ENCODE measurements at places on chromosomes 2 and 18.

GRCh38 chr2:215900203-215900611 is 113.1 kb downstream of the MREG start:
- no peak for DNase-seq

DNA sequence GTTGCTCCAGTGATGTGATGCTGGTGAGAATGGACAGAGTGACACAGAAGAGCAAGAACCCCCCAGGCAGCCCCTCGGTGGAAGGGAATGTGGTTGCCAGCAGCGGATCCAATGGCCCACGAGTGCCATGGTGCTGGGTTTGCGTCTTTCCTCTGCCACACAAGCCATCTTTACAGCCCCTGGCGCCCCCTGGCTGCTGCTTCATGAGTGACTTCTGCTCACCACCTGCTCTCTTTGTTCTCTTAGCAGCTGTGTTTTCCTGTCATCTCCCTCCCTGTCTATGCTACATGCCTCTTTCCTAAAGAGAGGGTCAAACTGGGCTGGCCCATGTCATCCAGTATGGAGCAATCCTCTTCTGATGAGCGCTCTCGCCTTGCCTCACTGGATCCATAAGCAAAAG is 300.0 kb upstream of the SMIM21 start:
- DNase-seq, result peak; percentile 20

GRCh38 chr2:229392196-229392595 is 121.1 kb upstream of the PID1 start:
- DNase-seq, result no peak

GRCh38 chr18:11955239-11956029 is 25.9 kb upstream of the IMPA2 start:
- peak; percentile 28 for DNase-seq

GRCh38 chr18:23499291-23499781 is 4.0 kb upstream of the RMC1 start:
- DNase-seq, result no peak

GRCh38 chr2:5690718-5691220 is 1.4 kb upstream of the SOX11 start:
- DNase-seq, result no peak

DNA sequence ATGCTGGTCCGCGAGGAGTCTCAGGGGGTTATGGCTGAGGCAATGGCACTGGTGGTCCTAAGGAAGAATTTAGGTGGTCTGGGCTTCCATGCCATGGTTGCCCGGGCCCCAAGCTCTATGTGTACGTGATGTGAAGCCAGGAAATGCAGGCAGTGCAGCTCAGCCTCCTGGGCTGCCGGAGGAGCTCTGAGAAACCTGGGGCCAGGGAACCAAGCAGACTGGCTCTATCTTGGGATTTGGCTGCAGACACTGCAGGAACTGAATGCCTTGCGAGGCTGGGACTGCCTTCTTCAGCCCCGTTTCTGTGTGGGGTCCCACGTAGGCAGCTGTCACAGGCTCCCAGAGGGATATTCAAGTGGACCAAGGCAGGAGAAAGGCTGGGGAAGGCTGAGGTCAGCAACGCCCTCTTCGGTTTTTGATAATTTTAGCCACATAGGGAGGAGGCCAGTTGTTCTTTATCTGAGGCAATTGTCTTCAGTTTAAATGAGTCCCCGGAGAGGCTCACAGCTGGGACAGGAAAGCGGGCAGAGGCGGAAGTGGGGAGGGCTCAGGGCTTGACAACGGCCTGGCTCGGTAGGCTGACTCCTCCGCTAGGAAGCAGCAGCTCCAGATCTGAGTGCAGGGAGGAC is 77.7 kb downstream of the RHOB start:
- DNase-seq, result no peak

- DNase-seq, result no peak
Observed at GRCh38 chr2:129861666-129862288, 117.7 kb upstream of the RAB6C start.

DNA sequence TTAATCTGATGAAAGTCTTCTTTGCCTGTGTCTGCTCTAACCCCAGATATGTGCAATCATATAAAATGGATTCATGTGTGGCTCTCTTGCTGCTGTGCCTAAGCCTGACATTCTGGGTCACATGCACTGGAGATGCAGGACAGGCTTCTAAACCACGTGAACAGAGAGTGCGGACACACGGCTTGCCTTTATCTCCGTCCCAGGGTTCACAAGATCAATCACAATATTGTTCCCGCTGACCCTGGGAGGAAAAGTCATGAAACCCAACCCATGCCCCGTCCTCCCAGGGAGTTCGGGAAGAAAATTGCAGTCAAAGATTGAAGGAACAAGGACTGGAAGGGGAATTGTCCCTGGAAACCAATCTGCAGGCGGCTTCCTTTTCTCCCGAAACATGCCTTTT is 74.8 kb downstream of the VAPA start:
- DNase-seq, result no peak

DNA sequence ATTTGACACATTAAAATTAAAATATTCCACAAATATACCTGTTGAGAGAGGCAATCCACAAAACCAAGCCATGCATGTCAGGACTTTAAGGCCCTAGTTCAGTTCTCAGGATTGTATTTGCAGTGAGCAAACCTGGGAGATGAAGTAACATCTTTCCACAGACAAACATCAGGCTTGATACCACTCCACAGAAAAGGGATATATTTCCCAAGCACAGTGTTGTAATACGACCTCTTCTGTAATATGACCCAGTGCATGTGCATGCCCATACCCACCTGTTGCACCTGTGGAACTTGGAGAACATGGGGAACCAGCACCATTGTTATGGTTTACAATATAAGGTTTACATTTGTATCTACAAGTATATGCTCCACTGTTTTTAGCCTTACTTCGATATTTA is 184.0 kb downstream of the PDE11A start:
- no peak for DNase-seq

- DNase-seq, result peak; percentile 53
Observed at GRCh38 chr2:121071034-121071504, 213.9 kb downstream of the TFCP2L1 start.

- peak; percentile 68 for DNase-seq
Observed at GRCh38 chr2:172095146-172095904, 7.4 kb downstream of the DLX2 start.

DNA sequence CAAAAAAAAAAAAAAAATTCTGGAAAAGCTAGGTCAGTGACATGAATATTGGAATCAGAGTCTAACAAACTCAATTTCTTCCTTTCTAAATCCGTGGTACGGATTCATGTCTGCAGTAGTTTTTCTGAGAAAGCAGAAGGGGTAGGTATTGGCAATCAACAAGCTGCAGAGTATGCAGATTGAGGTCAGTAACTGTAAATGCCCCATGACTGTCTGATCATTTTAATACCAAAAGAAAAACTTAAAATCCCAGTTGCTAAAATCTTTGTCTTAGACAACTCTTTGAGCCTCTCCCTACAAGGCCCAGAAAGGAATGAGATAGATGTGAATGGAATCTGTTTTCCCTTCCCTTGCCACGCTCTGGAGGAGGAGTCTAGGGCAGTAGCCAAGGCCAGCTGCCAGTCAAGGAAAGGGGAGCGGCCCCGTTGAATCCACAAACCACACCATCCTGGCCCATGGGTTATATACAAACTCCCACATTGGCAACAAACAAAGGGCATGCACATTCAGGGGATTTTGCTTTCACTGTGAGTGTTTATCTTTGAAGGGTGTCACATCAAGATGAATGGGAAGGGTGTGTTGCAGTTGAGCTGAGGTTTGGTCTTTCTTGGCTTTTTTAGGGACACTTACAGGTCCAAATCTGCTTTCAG is 6.1 kb upstream of the CASP8 start:
- DNase-seq, result peak; percentile 64

DNA sequence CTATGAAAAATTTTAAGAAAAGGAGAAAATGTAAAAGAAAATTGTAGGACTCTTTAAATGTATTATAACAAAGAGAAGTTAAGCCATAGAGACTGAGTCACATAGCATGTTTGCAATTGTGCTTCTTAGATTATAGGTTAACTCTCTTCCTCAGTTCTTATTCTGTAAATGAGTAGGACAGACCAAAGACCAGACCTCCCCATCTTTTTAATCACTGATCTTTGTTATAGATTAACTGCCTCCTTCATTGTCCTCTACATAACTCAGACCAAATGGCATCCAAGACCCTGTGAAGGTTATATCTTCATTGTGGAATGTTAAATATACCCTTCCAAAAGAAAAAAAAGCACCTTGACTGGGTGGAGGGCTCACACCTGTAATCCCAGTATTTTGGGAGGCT is 316.9 kb upstream of the LRRTM4 start:
- no peak for DNase-seq

GRCh38 chr2:101766337-101766736 is 68.8 kb downstream of the MAP4K4 start:
- no peak for DNase-seq

GRCh38 chr2:230749111-230749510 is 36.5 kb downstream of the CAB39 start:
- no peak for DNase-seq

DNA sequence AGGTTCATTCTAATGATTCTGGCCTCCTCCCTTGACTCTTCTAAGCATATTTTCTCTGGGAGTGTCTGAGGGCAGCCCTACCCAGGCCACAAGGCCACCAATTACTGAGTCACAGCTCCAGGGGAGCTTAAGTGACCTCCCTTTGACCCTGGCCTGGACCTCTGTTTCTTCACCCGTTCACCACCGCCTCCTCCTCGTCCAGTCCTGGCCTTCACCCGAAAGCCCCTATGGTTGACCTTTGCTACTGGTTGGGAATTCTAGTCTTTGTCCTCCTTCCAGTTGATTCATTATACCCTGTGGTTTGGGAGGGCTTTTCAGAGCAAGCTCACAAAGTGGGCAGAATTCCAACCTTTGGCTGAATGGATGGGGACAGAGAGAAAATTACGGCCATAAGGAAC is 72.6 kb downstream of the NRP2 start:
- DNase-seq, result no peak

GRCh38 chr2:207933396-207934065 is 91.8 kb downstream of the PLEKHM3 start:
- DNase-seq, result no peak

DNA sequence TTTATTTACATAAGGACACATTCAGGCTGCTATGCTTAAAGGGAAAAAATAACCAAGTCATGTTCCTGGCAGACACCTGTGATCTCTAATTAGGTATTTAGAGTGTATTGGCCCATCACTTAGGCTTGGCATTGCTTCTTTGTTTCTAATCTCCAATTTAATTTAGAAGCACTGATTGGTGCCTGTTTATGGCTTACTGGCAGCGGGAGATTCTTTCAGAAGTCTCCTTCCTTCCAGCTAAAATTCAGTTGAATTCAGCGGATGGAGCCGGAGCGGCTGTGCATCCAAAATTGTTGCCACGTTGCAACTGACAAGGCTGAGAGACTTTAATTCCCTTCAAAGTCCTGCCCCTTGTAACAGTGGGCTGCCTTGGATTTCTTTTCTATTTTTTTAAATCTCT is 66.5 kb downstream of the VWA3B start:
- no peak for DNase-seq

DNA sequence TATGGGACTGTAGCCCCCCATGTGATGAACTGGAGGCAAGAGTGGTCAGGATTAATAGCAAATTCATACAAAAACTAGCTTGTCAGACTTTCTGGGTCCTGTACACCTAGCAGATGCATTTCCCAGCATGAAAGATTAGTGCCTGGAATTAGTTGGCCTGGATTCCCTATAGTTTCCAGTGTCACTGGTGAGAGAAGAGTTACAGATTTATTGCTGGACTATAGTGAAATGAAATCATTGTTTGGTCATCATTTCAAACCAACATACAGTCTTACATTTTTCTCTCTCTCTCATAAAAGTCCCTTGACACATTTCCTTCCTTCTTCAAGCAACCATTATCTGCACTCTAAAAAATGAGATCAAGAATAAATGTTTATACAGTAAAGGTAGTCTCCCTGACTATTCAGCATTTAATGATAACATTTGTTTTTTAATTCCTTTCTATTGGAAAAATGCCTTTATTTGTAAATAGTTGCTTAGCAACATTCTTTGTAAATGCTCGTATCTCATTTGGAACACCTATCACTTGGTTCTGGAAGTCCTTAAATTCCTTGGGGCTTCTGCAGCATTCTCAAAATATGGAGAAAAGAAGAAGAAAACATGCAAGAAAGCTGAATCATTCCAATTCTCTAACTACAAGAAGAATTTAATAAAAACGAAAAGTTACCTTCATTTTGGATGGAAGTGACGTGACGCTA is 144.4 kb downstream of the MREG start:
- no peak for DNase-seq

DNA sequence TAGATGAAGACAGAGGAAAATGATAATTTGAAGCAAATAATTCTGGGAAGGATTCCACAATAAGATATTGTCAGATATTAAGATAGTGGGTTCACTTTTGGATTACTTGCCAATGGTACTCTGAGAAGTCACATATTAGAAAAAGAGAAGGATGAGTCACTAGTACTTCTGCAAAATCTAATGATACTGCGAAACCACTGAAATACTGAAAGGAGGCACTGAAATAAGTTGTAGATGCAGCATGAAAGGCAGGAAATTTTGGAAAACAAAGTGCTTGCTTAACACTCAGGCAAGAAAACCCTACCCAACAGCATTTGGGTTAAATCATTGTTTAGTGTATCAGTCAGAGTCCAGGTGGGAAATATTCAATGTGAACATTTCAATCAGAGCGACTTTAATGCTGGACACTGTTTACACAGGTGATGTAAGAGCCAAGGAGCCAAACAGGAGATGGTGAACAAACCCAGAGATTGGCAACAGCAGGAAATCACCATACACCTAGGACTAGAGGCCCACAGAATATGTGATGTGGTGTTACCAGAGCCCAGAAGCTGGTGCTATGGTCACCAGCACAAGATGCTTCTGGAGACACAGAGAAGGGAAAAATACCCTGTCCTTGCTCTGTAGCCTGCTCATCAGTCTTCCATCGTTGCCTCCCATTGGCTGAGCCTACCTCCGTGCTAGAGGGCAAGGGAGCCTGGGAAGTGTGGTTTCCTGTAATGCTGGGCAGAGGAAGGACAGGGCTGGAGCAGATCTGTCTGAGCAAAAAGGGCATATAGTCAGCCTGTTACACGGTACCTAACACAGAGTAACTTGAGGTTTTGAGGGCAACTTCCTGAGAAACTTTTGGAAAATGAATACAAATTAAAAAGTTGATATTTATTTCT is 204.7 kb upstream of the ITGA4 start:
- no peak for DNase-seq

Measured in activated CD4-positive, alpha-beta T cell treated with anti-CD3 and anti-CD28 coated beads, Interleukin-10, Interleukin-2, amounts not matched to agents 100 ng/mL and 50 ng/mL, durations not matched to agents 16 hours and 8 hours (primary cell).